ENCODE measurements at places on chromosomes 16 and 17.

DNA sequence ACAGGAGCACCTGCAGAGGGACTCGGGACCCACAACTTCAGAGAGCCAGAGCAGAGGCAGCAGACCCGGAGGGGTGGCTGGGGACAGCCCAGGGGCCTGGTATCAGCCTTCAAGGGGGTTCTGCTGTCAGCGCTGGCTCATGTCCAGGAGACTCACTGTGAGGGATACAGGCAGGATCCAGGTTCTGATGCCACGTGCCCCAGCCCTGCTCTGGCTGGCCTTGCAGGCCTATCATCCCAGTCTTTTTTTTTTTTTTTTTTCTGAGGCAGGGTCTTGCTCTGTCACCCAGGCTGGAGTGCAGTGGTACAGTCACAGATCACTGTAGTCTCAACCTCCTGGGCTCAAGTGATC is 9.0 kb upstream of the MTSS2 start:
- DNase-seq, result peak; percentile 55

DNA sequence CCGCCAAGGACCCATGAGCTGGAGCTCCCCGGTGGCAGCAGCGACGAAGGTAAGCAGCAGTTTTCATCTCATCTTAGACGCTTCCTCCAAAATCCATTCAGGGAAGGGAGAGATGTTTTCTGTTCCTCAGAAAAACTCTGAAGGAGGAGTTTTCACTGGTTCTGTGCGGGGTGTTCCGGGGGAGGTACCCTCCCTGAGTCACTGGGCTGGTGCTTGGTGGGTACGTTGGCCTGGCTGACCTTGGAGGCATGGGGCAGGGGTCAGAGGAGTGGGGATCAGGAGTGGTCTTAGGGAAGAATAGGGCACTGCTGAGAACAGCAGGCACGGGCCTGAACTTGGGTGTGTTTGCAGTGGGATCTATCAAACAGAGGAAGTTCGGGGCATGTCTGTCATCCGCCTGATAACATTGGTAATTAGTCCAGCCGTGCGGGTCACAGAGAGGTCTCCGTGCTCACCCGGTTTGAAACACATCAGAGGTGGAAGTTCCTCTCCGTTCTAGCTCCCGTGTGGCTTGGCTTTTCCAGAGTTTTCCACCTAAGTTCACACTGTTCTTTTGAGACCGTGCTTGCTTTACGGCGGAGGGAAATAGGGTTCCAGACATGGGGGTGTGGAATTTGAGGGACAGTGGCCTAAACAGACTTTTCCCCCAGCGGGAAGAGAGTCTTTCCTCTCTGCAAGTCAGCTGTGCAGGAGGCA is 59.6 kb upstream of the CIBAR2 start:
- DNase-seq, result no peak

DNA sequence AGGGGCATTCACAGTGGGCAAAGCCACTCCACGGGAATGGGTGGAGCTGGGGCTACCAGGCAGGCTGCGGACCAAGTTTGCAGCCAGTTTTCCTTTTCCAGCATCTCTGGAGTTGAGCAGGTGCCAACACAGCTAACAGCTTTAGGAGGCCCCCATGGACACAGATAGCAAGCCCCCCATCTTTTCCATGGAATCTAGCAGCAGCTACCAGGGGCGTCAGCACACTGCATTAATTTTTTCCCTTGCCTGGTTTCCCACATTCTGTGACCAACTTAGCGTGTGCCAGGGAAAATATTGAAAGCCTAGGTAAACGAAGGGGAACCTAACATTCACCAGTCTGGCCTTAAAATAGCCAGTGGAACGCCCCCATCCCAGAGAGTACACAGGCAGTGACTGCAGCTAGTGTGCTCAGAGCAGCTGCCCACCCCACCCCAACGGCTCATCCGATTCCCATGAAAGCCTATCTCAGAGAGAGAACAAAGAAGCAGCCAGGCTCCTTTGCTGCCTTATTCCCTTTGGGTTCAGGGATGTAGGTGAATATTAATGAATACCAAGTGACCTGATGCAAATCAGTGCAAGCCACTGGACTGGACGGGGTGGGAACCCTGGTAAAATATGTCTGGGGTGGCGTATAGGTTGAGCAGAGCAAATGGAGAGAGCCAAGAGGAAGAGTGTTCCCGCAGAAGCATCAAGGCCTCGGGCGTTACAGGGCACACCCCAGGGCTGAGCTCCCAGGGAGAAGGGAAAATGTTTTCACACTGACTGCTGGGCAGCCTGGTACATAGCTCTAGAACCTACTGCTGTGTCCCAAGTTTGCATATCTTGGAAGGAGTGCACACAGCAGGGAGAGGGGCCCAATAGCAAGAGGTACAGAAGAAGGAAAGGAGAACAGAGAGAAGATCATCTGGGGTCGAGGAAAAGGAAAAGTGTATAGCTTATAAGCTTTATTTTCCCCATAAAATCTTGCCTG is 73.9 kb upstream of the SOX9 start:
- DNase-seq, result no peak

- DNase-seq, result no peak
Measured at GRCh38 chr17:82334204-82334621, 647 bp upstream of the SECTM1 start.

- no peak for DNase-seq
Measured at GRCh38 chr17:29959658-29960337, 18.4 kb downstream of the EFCAB5 start.

DNA sequence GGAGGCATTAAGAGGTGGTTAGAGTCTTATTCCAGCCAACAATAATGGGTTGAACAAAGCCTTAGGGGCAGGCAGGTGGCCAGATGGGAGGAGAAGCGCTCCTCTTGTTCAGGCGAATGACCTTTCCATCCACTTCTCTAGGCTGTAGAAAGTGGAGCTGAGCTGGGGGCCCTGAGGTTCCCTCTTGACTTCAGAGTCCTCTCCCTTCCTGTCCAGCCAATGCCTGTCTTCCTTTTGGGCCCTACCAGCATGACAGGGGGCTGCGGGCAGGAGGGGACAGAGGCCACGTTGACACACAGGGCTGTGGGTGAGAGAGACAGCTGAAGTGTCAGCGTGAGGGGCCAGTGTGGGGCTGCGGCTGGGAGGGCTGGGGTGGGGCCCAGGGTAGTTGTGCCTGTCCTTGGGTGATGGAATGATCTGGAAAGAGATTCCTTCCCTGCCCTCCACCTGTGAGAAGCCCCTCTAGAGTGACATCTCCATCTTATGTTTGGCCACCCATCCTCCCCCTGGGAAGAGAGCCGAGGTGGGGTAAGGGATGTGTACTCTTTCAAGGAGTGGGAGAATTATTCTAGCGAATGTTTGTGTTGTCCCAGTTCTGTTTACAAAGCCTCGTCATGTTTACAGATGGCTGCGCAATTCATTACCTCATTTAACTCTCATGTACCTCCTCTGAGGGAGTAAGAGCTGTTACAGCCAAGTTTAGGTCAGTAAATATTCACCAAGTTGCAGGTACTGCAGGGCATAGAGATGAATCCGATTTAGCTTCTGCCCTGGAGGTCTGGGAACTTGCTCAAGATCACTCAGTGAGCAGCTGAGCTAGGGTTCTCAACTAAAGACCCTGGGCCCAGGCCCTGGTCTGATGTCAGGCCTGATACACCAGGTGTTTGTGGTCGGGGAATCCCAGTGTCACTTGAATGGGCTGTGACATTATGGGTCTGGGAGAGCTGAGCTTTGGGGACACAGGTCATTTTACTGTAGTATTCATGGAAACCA is 3.3 kb downstream of the ERBB2 start:
- DNase-seq, result no peak

GRCh38 chr17:82865774-82866395 is 26.1 kb upstream of the ZNF750 start:
- no peak for DNase-seq

GRCh38 chr17:56074361-56074890 is 78.8 kb upstream of the ANKFN1 start:
- DNase-seq, result no peak

GRCh38 chr17:28878158-28878910 is 19.2 kb downstream of the FLOT2 start:
- peak; percentile 35 for DNase-seq

- DNase-seq, result no peak
Measured at GRCh38 chr17:68296217-68297191, 5.2 kb downstream of the ARSG start.

DNA sequence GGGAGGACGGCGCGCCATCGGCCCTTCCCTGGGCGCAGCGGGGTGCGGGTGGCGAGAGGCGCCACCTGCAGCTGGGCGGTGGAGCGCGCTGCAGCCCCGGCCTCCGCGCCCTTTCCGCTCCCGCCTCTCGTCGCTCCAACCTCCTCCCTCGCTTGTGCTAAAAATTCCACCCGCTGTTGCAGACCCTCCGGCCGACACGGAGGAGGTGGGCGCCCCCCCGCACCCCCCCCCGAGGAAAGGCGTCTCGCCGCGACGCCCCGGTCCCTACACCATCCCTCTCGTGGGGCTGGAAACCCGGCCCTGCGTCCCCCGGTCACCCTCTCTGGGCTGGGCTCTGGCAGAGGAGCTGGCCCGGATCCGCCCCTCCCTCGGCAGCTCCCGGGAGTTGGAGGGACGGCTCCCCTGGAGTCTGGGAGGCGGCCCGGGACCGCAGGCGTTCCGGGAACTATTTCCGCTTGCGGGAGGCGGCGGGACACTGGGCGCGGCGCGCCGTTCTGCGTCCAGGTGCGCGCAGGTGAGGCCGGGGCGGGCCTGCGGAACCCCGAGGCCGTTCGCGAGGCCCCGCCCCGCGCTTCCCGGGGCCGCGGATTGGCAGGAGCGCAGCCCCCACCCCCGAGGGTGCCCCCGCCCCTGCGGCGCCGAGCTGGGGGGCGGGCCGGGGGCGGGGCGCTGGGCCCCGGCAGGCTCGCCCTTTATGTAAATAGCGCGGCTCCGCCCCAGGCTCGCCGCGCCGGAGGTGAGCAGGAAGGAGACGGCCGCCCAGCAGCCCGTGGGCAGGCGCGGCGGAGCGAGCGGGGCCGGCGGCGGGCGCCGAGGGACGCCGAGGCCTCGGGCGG is at the start of gene LLGL2:
LLGL2 (plus strand) TSS at position 728 of the 836 bp plus-strand sequence. CDS start 17,730 bp downstream, outside the sequence.
- peak; percentile 73 for DNase-seq

GRCh38 chr17:74702116-74702871 is 10.4 kb downstream of the CD300LF start:
- no peak for DNase-seq

- no peak for DNase-seq
Measured at GRCh38 chr16:61792194-61792909, 243.9 kb downstream of the CDH8 start.

Measured in hematopoietic multipotent progenitor cell treated with erythropoietin and hydrocortisone succinate and interleukin-3 and kit ligand, for 17 days (in vitro differentiated cells).